ENCODE measurements at places on chromosomes 1 and 21.

DNA sequence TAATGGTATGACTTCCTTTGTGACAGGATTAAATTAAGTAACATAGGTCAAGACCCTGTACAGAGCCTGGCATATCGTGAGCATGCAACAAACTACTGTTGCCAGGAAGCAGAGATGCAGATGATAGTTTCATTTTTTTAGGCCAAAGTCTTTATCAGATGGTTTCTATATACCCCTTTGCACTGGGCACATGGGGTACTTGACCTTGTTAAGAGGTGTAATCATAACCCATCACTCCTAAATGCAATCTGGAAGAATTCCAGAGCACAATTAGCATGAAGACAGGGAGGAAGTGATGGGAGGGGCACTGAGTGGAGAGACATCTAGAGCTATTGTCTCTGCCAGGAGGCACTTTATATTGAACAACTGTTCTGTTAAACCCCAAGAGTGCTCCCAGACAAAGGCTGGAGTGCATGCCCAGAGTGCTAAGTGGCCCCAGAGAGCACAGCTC is 22.1 kb downstream of the ZBTB17 start:
- DNase-seq: no peak

GRCh38 chr1:98556521-98557158 is 104.9 kb upstream of the SNX7 start:
- DNase-seq: no peak

DNA sequence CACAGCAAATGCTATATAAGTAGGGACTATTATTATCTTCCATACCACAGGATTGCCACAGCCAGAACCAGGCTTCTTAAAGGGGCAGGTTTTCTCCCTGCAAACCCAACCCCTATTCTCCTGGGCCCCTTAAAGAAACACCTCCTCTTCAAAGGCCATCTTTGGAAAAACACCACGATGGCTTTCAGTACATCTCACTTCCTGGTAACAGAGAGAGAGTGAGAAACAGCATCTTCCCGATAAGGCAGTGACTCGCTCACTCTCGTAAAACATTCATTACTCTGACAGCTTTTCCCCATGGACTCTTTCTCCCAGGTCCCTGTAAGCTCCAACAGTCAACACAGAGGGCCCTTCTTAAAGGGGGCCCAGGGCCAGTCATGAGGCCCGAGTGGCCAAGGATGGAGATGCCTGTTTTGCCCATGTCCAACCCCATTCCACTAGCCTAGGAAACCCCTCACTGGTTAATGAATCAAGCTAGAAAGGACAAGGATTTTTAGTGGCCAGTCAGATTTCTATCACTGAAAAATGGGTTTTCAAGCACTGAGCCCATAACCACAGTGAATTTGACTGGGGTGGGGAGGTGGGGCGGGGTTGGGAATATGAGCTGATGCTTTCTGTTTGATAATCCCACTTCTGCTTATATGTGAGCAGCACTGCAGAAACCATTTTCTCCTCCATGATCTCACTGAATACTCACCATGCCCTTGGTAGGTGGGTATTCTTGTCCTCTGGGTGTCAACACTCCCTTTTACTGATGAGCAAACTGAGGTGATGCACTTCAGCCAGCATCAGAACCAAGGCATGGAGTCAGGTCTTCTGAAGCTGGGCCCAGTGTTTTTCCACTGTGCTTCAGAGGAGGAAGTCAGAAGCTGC is 3.6 kb upstream of the NAV1 start:
- DNase-seq: no peak

DNA sequence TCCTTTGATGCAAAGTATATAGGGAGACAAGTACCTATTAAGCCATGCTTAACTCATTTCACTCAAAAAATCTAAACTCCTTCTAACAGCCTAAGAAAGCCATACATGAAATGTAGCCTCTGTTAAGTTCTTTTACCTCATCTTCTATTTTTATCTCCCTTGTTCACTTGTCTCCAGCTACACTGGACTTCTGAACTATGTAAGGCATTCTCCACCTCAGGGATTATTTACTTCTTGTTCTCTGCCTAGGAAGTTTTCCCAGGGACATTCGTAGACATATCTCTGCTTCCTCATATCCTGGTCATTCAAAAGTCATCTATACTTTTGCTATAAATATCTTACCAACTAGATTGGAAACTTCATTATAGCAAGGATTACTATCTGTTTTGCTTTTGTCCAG is 96.9 kb downstream of the COP1 start:
- DNase-seq: no peak

DNA sequence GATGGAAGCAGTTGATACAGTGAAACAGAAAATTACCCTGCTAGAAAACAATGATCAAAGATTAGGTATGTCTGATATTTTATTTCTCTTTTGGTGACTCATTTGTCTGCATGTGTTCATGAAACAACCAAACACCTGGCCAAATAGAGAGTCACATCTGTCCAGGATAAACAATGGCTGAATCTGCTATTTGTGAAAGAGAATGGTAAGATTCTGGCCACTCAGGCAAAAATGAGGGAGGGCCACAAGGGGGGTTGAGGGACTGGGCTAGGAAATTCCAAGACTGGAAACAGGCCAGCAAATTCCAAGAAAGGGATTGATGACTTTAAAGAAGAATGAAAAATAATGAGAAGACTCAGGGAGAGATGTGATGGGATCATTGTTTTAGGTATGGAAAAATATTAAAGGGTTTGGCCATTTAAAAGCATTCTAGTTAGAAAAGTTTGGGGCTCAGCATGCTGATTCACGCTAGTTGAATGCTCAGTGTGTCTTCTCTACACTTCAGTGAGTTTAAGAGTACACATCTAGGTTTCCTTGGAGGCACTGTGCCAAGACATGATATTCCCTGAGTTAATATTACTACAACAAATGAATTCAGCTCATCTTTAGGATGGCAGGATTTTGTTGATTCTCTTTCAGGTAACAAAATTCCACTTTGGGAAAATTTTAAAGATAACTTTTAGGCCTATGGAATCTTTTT is 44.9 kb downstream of the TRAF5 start:
- DNase-seq: no peak

- no peak for DNase-seq
These were observed 66.4 kb downstream of the DMRTB1 start for GRCh38 chr1:53525595-53525994.

DNA sequence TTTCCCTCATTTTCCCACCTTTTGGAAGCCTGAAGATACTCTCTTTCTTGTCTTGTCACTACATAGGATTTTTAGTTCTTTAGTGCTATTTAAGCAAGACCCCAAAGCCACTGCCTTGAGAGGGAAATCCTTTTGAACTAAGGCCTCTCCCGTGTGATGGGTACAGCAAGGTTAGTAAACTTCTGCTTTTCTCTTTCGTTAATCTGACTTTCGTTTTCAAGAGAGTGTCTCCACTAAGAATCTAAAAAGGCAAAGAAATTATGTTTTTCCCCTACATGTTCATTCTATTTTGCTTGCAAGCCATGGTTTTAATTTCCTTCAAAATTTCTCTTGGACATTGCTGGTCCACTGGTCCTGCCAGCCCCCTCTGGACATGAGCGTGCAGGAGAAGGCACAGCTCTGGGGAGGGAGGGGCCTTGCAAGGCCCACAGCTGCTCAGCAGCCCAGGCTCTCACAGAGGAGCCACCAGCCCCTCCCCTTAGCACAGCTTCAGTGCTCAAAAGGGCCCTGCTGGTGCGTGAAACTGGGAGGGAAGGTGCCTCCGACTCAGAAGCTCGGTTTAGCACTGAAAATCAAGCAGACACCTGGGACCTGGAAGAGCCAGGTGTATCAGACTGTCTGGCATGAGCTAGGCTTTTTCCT is 210.9 kb upstream of the GALNT2 start:
- no peak for DNase-seq

DNA sequence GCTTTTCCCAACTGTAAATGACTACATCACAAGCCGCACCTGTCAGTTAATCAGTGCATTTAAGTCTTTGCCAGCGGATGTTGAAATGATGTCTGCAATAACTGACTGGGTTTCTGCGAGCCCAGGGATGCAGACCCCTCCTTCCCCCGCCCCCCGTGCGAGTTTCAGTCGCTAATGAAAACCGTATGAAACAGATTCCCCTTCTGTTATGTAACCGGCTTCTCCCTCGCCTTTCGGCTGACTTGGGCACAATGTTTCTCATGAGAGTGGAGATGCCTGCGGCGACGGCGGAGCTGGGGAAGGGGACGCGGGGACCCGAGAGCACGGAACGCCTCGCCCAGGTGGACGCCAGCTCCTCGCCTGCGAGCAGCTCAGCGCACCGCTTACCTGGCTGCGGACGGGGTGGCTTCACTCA is 753 bp downstream of the KCNJ6 start:
- DNase-seq: no peak

- DNase-seq: no peak
These were observed 16.2 kb upstream of the GPR157 start for GRCh38 chr1:9145021-9145668.

GRCh38 chr1:21626921-21627339 is 42.2 kb downstream of the RAP1GAP start:
- no peak for DNase-seq

GRCh38 chr1:211333906-211334305 is 7.3 kb downstream of the TRAF5 start:
- no peak for DNase-seq

GRCh38 chr1:84569216-84569615 is 5.0 kb downstream of the CTBS start:
- DNase-seq: peak; percentile 59

DNA sequence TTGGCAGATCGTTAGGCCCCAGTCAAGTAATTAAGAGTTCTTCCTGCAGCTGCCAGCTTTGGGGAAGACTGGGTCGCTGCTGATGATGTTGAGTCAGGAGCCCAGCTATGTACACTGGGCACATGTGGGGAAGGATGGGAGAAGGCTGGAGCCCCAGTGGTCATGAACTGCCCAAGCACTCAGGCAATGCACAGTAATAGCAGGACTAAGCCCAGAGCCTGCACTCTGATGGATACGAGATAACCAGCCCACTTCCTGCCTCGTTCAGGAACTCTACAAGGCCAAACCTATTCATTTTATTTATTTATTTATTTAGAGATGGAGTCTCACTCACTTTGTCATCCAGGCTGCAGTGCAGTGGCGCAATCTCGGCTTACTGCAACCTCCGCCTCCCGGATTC is 81.1 kb upstream of the BTG3 start:
- no peak for DNase-seq
